Stomach (tissue), 19 donors: ENCODE measurements at places on chromosomes 16 and 17. TPM values are rescaled to one million over a fixed set of nuclear protein-coding genes. Genes with fewer than 3 reads are reported as not detected.

MYH2 gene
- 0.18 TPM for total RNA-seq

DNA sequence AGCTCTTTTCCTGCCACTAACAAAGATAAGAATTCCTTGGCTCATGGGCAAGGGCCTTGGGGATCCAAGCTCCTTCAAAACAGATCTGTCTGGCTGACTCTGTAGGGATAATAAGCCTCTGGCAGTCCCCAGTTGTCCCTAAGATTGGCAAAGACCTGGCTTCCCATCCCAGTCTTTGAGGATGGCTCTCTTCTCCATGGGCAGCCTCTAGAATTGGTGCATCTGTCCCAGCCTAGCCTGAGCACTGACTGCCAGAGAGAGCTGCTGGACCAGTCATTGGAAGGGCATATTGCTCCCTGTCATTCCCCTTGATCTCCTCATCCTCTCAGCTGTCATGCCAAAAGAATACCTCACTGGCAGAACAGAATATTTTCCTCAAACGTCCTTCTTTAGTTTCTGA lies 13.2 kb upstream of the CUEDC1 start:
- DNase-seq = no peak
- H3K27me3 ChIP-seq = no peaks in the 10 kb centered on the region
- no peak overlapping the region for H3K4me3 ChIP-seq
- no peaks in the 10 kb centered on the region for H3K4me1 ChIP-seq
- H3K36me3 ChIP-seq = peaks cover 4% of the 10 kb centered on the region
- no peak overlapping the region for H3K27ac ChIP-seq

GDPD3 gene
- 2.7 TPM for total RNA-seq

CACNG1 gene
- not detected for total RNA-seq

GRCh38 chr17:30165960-30166359 lies 49.3 kb downstream of the NSRP1 start:
- H3K4me1 ChIP-seq = peaks cover 7% of the 10 kb centered on the region
- DNase-seq = no peak
- no peak overlapping the region for H3K27ac ChIP-seq
- no peak overlapping the region for H3K4me3 ChIP-seq
- no peaks in the 10 kb centered on the region for H3K27me3 ChIP-seq

GRCh38 chr17:21387616-21388015 lies 11.5 kb downstream of the KCNJ12 start:
- H3K4me3 ChIP-seq = no peak overlapping the region
- no peak overlapping the region for H3K27ac ChIP-seq
- DNase-seq = no peak
- H3K4me1 ChIP-seq = peaks cover 7% of the 10 kb centered on the region
- H3K36me3 ChIP-seq = no peaks in the 10 kb centered on the region
- H3K27me3 ChIP-seq = no peaks in the 10 kb centered on the region

- peak overlapping the region; percentile 58 for H3K4me3 ChIP-seq
- H3K36me3 ChIP-seq = peaks cover 20% of the 10 kb centered on the region
- peaks cover 51% of the 10 kb centered on the region for H3K4me1 ChIP-seq
- DNase-seq = no peak
These were observed 4.3 kb downstream of the KRT19 start for GRCh38 chr17:41523787-41524186.

FLOT2 gene
- 39.3 TPM for total RNA-seq
